ENCODE measurements at places on chromosomes 3 and 15.

- DNase-seq, result no peak
These were observed 481.4 kb upstream of the CFAP20DC start for GRCh38 chr3:59531066-59531745.

GRCh38 chr3:16510620-16511319, 2.7 kb downstream of the RFTN1 start:
- no peak for DNase-seq

DNA sequence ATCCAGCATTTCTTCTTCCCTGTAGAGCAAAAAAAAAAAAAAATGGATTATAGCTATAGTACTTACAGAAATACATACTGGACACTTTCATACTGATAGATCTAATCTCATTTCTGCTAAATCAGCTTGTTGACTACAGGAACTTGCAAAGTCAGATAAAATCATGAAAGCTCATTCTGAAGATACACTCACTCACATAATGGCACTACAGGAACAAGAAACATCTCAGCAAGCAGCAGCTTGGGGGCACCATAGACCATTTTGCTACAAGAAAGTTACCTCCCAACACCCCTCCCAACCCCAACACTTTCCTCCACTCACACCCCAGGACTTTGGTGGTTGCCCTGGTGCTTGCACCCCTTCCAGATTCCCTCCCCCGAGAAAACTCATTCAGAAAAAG, 4.6 kb downstream of the MYH15 start:
- no peak for DNase-seq

GRCh38 chr3:75126556-75126955, 512.1 kb upstream of the CNTN3 start:
- DNase-seq, result no peak

GRCh38 chr15:78047761-78048627, 29.5 kb downstream of the TBC1D2B start:
- no peak for DNase-seq

GRCh38 chr3:78163379-78163778, 1123.5 kb downstream of the ROBO2 start:
- no peak for DNase-seq

DNA sequence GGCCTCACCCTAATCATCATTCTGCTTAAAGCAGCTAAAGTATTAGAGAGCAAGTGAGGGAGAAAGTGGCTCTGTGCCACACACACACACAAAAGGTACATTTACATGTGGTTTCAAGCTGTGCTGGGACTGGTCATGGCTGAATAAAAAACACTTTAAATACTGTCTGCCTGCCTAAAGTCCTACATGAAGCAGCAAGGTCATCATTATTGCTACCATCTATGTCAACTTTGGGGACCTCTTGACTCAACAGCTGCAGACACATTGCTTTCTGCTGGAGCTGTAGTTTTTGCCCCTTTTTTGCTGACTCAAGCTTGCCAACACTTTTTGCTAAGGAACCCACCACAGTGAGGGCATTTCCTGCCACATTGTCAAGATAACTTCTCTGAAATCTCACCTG, 1237.9 kb downstream of the ROBO2 start:
- DNase-seq, result no peak

GRCh38 chr15:83287541-83288027, 3.1 kb upstream of the BNC1 start:
- peak; percentile 89 for DNase-seq

DNA sequence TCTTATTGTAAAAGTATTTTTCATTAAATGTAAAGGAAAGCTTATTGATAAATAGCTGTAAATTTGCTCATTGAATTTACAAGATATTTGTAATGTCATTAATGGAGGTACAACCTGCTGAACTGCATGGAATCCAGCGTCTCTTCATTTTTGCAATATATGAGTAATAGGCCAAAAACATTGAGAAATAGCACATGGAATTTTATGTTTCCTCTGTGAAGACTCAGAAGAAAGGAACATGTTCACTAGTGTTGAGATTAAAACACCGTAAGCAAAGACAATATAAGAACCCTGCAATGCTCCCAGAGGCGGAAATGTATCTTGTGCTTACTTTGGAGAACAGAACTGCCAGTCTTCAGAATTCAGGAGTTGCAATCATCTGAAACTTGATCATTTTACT, 167.6 kb downstream of the ALDH1A2 start:
- DNase-seq, result no peak

DNA sequence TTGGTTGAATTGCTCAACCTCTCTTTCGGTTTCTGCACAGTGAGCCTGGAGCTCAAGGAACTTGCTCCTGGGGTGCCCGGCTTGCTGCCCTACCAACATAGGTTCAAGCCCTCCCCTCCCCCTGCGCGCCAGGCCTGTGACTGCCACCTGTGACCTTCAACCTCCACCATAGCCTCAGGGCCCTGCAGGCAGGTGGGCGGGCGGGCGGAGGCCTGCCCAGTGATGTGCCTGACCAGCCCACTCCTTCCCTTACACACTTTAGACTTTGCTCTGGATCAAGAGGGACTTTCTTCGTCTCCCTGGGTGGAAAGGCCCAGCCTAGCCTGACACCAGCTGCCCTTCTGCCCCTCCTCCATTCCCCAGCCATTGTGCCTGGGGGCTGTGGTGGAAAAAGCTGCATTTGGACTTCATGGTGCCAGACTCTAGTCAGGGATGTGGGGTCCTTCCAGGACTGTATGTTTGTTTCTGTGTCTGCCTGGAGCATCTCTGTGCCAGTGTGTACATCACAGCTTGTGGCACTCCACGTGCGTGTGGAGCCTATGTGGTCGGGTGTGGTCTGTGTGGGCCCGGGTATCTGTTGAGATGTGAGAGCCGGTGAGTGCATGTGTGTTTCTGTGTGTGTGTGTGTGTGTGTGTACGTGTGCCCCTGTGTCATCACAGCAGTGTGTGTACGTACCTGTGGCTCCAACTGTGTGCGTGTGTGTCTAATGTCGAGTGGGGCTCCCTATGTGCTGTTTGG, 9.5 kb downstream of the PRKCD start:
- DNase-seq, result no peak

DNA sequence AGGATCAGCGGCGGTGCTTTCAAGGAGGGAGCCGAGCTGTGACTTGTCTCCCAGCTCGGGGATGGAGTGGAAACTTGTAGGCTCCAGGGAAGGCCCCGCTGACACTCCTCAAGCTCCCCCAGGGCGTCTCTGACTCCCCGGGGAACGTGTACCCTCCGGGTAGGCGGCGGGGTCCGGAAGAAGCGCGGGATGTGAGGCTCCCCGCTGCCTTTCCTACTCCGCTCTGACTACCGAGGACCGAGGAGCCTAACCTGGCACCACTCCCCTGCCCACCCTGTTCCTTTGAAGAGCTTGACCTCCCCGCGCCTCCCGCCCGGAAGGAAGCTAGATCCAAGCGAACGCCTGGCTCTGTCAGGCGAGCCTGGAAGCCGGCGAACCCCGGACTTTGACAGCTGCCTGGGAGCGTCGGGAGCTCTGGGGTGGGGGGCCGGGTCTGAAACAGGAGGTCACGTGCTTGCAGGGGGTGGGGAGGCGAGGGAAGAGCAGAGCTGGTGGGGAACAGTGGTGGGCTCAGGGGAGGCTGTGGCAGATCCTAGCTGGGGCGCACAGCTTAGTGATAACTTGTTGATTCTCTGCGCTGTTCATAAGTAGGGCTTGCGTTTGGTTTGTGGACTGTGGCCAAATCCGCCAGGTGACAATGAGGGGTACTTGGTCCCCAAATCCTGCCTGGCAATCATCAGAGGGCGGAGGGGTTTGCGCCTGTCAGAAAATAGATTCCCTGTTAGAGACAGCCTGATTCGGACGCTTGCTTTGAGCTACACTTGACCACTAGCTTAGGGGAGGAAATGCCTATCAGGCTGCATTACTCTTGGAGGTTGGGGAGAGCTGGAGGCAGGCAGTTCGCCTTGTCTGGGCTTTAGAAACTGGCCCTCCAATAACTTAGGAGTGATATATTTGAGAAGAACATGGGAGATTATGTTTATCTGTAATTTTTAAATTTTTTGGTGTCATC, 1.2 kb downstream of the CLSTN2 start:
- DNase-seq, result no peak

DNA sequence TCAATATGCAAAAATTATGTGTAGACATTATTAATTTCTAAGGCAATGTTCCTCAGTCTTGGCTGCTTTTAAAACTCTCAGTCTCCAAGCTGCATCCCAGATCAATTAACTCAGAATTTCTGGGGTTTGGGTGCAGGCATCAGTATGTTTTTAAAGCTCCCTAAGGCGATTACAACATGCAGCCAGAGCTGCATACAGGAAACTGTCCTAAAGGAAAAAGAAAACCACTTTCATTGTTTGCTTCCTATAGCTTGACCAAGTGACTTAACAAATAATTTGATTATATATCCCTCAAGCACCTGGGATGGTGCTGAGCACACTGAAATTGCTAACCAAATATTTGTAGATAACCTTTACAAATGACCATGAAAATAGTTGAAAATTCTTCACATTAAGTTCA, 194.7 kb downstream of the DTWD1 start:
- DNase-seq, result no peak
